ENCODE measurements at places on chromosomes 5 and 9. TPM values are rescaled to one million over a fixed set of nuclear protein-coding genes. Genes with fewer than 3 reads are reported as not detected.
A peak's percentile ranks its signal among the peaks of the same experiment; 100 is the strongest.

Gene SMIM33
- total RNA-seq: not detected

- DNase-seq: no peak
Measured at GRCh38 chr5:97844797-97845196, 661.8 kb upstream of the RIOK2 start.

GRCh38 chr9:133782157-133783130 is 44.3 kb upstream of the SARDH start:
- peak; percentile 30 for DNase-seq

DNA sequence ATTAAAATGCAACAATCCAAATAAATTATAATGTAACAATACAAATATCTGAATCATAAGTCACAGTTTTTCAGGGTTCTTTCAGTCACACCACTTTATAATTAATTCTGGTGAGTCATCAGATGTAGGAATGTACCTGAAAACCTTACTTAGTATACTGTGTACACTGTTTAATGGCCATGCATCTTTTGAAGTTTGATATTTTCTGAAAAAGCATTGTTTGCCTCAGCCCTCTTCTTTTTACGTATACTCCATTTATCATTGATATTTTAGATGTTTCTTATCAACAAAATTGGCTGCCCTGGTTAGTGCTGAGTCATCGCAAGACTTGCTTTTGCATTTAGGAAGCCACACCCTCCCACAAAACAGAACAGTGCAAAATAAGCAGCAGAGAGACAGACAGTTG is 218.6 kb downstream of the PJA2 start:
- DNase-seq: no peak

DNA sequence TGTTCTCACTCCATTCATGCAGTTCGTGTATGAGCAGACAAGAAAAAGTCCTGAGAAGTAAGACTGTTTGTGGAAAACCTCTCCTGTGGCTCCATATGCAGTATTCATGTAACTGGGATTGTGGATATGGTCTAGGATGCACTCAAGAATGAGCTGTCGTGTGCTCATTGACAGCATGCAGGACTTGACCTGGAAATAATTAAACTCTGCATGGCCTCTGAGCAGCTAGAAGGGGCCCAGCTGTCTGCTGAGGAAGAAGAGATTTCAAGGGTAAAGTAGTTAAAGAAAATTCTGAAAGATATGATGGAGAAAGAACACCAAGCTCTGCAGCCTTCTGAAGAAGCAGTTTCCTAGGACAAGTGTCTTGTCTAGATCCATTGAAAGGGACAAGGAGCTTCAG is 89.4 kb downstream of the KCTD16 start:
- DNase-seq: no peak

GRCh38 chr5:142926549-142926948 is 156.4 kb downstream of the ARHGAP26 start:
- no peak for DNase-seq

Data from occipital lobe (tissue), 3 donors.